Effector CD8-positive, alpha-beta T cell (primary cell): ENCODE measurements at places on chromosomes 4 and X.

GRCh38 chr4:12041828-12042227 lies 613.1 kb upstream of the HS3ST1 start:
- no peak for DNase-seq

GRCh38 chr4:184796906-184797305 lies 28.9 kb downstream of the ACSL1 start:
- DNase-seq, result no peak

DNA sequence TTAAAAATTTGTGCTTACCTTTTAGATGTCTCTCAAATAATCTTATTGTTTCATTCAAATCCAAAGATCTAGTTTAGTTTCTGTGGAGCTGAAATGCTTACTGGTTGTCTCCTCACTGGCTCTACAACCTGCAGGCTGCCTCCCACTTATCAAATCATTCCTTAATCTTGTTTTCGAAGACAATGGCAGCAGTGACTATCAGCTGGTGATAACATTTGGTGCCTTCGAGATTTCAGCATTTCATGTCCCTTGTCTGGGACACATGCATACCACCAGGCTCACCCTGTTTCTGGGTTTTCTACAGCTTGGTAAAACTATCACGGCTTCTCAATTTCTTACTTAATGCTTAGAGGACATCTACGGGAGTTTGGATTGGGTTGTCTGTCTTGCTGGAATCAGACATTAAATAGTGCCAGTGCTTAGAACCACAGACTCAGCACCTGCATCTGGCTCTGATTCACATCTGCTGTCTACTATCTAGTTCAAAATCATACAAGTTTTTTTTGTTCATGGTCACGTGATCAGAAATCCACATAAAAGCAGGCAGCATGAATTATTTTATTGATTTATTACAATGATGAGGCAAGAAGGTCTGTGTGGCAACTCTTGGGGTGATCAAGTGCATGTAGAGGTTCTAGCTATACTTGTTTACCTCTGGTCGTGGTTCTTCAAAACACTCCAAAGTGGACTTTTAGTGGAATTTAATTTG lies 32.0 kb upstream of the SMARCAD1 start:
- DNase-seq, result no peak

GRCh38 chr4:7774301-7775294 lies 165.1 kb downstream of the AFAP1 start:
- DNase-seq, result no peak

GRCh38 chr4:139875411-139875825 lies 209.8 kb downstream of the MGST2 start:
- no peak for DNase-seq

- DNase-seq, result no peak
Measured at GRCh38 chrX:17012465-17012864, 66.0 kb downstream of the REPS2 start.

GRCh38 chr4:34148322-34148908 lies 2095.9 kb downstream of the ARAP2 start:
- DNase-seq, result no peak

GRCh38 chr4:122156819-122157218 lies 4.7 kb downstream of the BLTP1 start:
- DNase-seq, result no peak

DNA sequence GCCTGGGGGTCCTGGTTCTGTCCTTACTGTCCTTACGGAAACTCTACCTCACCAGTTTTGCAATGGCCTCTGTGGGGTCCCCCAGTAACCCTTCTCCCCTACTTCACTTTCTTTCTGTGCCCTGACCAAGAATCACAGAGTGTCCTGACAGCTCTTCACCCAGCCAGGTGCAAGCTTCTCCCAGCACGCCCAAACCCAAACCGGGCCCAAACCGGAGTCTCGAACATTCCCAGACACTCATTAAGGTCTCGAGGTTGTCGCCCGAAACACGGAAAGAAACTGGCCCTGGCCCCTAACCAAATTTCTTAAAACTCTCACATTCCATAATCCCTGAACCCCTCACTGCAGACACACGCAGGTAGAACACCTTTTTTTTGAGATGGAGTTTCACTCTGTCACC lies 19.1 kb downstream of the TRIML1 start:
- DNase-seq, result no peak

DNA sequence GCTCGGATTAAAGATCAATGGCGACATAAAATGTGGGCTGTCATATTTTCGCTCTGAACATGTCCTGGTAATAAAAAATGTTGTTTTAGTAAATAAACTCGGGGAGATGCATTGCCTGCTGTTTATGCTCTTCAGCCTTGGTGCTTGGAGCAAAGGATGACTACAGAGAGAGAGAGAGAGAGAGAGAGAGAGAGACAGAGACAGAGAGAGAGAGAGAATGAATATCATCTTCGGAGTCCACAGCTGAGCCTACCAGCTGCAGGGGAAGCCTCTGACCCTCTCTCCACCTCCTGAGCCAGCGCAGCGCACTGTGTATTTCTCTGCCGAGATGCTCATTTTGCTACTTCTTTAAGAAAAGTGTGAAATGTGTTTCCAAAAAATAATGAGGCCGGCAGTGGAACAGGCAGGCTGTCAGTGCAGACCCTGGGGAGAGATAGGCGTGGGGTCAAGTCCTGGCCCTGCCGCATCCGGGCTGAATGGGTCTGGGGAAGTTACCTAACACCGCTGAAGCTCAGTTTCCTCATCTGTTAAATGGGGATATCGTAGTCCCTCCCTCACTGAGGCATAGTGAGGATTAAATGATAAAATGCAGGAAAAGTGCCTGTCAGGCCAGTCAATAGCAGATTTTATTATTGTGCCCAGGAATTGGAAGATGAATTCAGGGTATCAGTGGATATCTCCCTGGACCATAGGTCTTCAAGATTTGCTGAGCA lies 58.5 kb upstream of the LGI2 start:
- DNase-seq, result no peak

DNA sequence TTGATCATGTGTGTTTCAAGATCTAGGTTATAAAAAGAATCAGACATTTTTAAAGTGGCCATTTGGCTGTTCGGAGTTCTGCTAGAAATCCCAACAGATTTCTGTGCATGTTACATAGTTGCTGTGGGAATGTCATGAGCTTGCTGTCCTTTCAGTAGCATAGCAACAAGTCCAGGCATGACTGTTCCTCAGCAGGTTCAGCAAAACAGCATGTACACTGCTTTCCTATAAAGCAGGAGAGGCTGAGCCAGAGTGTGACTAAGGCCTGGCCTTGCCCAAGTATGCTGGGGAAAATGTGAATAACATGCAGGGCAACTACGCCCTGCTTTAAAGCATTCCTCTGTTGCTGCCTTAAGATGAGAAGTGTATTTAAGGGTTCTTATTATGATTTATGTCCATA lies 217.1 kb upstream of the SMIM31 start:
- no peak for DNase-seq

DNA sequence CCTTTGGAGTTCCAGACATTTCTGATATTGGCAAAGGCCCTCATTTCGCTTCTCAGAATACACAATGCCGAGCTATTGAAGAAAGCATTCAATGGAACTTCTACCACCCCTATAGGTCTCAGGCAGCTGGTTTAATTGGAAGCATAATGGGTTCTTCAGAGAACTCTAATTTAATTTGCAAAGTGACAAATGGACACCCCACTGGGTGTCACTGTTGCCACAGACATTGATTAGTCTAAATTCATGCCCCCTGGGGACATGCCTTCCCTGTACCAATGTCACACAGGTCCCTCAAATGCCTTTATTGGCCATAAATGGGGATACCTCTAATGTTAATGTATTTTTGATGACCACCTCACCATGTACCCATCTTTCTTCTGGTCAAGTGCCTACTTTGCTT lies 22.9 kb upstream of the TMEM255A start:
- DNase-seq, result no peak

- DNase-seq, result no peak
Measured at GRCh38 chrX:129736491-129736890, 2.3 kb upstream of the XPNPEP2 start.
